ENCODE measurements at places on chromosomes 16 and 17.

DNA sequence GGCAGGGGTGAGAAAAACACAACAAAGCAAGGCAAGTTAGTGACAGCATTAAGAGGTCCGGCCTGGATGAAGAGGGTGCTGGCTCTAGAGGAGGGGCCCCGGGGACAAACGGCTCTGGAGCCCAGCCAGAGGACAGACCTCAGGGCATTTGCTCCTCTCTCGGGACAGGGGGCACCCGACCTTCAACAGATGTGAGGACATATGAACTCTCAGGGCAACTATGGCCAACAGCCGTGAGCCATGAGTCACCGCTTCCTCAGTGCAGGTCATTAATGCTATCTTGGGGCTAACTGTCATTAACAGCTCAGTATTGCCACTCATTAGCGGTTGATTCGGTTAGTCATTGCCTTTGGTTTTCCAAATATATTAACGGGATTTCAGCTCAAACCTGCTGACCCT lies 9.7 kb upstream of the ARL5C start:
- DNase-seq: no peak

GRCh38 chr16:76081967-76082366 lies 195.2 kb upstream of the CNTNAP4 start:
- DNase-seq: no peak

- DNase-seq: no peak
These were observed 7.3 kb upstream of the KCTD5 start for GRCh38 chr16:2675021-2675420.

DNA sequence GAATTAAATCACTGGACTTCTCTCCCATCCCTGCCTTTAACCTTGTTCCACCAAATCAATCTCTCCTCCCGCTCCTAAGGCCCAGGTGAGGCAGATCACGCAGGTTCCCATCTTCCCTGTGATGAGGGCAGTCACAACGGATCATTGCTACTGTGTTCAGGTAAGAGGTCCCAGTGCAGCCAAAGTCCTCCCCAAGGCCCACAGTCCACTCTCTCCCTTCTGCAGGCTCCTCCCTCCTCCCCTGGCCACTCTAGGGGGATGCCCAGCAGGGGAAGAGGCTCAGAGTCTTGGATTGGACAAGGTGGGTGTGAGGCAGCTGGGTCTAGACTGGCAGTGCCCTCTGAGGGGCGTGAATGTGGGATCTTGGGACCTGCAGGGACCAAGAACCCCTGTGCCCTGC lies 2.6 kb upstream of the ADGRG3 start:
- no peak for DNase-seq

DNA sequence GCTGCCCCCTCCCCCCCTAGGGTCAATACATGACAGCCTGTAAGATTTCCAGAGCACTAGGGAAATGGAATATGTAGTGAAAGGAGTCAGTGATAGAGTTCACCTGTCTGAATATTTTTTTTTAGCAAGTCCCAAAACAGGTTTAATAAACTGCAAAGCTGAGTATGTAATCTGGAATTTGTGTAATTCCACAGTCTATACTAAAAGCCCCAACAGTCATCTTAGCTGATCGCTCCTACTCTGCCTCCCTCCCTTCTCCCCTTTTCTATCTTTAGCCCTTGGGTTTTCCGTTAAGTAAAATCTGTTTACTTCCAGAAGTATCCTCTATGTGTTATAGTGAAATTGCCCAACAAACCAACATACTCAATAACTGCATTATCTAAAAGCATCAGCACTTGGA lies 3.5 kb downstream of the CDH13 start:
- DNase-seq: no peak

DNA sequence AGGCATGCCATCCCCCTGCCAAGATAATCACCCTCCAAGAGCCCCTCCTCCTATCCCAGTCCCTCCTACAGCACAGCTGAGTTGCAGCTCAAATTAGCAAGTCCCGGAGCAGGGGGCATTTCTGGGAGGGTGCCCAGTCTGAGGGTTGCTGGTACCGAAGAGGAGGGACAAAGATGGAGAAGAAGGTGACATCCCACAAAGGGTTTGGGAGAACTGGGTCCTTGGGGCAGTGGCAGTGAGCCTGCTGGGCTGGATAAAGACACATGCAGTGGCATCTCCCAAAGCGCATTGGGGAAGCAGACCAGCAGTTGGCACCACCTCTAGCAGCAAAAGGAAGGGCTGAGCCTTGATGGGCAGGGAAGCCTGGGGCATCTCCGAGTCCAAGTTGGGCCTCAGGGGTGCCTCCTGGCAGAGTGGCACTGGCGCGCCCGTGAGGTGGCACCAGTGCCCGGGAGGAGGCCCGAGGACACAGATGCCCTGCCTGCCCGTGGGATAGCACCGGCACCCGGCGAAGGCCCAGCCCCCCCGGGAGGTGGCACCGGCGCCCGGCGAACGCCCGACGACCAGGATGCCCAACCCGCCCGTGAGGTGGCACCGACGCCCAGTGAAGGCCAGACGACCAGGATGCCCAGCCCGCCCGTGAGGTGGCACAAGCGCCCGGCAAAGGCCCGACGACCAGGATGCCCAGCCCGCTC lies 622 bp downstream of the TOM1L2 start:
- peak; percentile 7 for DNase-seq

DNA sequence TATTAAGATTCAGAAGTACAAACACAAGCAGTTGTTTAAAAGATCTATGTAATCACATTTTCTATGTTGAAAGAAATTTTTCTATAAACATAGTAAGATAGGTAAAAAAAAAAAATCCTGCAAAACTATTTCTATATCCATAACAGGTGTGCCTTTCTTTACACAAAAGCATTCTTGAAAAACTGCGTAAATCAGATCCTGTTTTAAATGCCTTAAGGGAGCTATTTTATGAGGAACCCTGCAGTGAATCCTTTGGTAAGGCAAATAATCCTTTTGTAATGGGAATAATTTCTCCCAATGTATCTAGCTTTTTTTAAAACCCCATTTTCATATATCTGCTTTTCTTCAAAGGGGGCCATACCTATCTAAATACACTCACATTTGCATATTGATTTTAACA lies 157.3 kb downstream of the AATF start:
- DNase-seq: no peak

DNA sequence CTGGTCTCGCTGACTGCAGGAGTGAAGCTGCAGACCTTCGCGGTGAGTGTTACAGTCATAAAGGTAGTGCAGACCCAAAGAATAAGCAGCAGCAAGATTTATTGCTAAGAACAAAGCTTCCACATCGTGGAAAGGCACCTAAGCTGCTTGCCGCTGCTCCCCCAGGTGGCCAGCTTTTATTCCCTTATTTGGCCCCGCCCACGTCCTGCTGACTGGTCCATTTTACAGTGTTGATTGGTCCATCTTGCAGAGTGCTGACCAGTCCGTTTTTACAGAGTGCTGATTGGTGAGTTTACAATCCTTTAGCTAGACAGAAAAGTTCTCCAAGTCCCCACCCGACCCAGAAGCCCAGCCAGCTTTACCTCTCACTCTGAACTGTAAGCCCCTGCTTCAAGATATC lies 227.8 kb downstream of the ABCC12 start:
- no peak for DNase-seq

DNA sequence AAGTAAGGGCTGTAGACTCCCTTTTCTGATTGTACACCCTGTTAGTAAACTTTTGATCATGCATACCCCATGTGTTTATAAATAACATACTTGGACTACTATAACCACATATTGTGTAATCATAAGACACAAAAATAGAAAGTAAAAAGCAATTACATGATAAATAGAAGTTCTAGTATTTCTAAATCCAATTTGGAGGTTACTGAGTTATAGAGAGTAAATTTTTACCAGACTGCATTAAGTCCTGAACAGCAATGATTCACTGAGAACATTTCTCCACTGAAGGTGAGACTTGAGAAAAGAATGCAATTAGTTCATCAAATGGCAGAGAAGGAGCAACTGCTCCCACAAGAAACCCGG lies 7.7 kb upstream of the TBKBP1 start:
- no peak for DNase-seq

- no peak for DNase-seq
These were observed 57.4 kb downstream of the SOCS3 start for GRCh38 chr17:78302478-78302877.

DNA sequence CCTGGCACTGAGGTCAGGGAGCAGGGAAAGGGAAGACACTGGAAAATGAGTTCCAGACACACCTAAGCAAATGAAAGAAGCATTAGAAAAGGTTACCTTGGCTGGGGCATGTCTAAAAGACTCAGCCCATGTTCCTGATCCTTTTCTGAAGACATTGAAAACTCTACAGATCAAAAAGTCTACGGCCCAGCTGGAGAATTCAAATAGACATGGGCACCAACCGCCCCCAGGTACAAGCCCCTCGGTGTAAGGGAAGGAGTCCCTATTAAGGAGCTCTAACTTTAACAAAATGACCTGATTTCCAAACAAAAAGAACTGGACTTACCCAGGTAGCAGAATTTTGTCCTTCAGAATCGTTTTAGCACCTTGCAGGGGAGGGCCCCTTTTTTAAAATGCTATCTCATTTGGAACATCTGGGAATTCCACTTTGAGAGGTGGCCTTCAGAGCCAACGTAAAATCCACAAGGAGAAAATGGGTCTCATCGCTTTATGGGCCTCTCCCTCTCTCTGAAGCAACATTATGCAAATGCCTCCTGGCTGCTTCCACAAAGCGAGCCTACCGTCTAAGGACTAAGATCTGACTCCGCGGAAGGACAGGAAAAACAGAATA lies 43.6 kb upstream of the RBFOX3 start:
- no peak for DNase-seq

DNA sequence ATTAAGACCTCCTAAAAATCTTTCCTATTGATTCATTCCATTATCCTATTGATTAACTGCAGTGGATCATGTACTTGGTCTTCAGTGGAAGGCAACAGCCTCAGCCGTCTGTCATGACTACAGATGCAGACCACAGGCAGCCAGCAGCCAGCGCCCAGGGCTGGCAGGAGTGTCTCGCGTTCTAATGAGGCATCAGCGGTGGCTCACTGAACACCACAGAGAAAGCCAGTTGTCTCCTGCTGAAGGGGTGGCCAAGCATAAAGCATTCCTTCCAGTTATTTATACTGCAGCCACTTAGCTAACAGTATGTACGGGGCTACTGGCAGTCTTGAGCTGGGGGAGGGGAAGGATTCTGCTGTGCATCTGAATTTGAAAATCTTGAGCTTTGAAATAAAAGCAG lies 214.3 kb downstream of the IRX3 start:
- DNase-seq: no peak

- no peak for DNase-seq
These were observed 87.5 kb downstream of the ASIC2 start for GRCh38 chr17:33205552-33205951.

DNA sequence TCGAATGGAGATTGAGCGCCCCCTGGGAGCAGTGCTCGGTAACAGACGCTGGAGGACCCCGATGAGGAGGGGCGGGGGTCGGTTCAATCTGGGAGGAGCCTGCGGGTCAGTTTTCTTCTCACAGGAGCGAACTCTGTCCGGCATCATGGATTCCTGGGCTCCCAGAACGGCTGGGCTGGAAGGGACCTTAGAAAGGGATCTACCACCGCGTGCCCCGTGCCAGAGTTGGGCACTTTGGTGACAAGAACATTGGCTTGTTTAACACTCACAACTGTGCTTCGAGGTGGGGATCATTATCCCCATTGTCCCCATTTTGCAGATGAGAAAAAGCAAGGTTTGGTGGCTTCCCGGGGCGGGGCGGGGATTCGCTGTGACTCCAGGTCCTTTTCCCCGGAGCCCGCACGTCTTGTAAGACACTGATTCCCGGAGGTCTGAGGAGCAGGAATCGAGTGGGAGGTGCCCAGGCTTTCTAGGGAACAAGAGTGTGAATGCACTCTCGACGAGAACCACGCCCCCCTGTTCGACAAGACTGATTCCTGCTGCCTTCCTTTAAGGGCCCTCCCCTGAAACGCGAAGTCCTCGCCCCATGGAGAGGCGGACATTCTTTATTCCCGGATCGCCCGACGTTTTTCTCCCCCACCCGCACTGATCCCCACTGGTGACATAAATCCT lies 1.5 kb upstream of the FBXL19 start:
- DNase-seq: peak; percentile 90

DNA sequence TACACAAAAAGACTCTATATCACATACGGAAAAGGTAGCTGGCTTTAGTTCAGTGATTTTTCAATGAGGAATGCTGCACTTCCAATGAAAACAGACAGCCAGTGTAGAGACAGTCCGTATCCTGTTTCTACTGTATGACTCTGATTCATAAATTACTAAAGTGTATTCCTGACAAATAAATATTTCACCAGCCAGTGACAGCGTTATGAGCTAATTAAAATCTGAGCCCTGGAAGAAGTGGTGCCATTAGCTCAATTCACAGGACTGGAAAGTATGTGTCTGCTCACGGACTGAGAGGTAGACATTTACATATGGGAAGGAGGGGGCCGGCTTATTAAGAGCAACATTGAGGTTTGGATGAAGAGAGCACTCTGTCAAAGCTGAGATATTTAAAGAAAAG lies 207.9 kb upstream of the RBFOX1 start:
- DNase-seq: no peak

- DNase-seq: no peak
These were observed 98.8 kb upstream of the COX10 start for GRCh38 chr17:13970531-13970930.

DNA sequence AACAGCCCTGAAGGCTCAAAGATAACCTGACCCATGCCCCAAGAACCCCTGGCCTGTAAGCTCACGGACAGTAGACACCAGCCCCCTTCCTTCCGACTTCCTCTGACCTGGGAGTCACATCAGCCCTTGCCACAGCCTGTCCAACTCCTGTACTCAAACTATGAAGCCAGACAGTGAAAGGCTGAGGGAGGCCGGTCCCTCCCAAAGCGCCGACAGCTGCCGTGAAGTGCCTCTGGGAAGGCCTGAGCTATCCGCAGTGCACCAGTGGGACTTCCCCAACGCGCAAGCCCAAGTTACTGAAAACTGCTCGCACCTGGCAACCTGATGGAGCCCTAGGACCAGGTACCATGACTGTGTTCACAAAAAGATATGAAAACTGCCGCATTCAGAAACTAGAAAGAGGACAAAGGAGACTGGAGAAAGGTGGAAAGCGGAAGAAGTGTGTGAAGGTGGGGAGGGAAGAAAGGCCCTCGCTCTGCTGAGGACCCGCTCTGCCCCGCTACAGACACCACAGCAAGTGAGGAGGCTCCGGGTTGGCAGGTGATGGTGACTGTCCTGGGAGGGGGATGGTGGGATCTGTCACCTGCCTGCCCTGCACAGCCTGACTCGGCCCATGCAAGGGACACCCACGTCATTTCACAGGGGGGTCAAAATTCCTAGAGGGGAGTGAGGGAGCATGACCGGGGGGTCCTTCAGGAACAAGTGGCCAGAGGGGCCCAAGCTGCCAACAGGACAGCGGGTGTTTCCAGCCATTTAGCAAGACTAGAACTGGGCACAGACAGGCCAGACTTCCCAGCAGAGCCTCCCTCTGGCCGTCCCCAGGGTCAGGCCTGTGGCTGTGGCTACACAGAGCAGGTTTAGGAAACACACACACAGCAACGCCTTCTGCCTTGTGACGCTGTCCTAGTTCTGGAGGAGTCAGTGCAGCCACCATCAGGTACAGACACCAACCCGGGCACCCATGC lies 13.1 kb upstream of the TRAP1 start:
- DNase-seq: no peak

GRCh38 chr17:41863074-41863848 lies 2.0 kb downstream of the KLHL11 start:
- DNase-seq: no peak
